Activated CD4-positive, CD25-positive, alpha-beta regulatory T cell treated with anti-CD3 and anti-CD28 coated beads, Interleukin-2, amount 50 U/mL, for 72 hours (primary cell): ENCODE measurements at places on chromosomes 7 and 10.

GRCh38 chr10:107474650-107475049 lies 310.1 kb upstream of the SORCS1 start:
- no peak for DNase-seq

DNA sequence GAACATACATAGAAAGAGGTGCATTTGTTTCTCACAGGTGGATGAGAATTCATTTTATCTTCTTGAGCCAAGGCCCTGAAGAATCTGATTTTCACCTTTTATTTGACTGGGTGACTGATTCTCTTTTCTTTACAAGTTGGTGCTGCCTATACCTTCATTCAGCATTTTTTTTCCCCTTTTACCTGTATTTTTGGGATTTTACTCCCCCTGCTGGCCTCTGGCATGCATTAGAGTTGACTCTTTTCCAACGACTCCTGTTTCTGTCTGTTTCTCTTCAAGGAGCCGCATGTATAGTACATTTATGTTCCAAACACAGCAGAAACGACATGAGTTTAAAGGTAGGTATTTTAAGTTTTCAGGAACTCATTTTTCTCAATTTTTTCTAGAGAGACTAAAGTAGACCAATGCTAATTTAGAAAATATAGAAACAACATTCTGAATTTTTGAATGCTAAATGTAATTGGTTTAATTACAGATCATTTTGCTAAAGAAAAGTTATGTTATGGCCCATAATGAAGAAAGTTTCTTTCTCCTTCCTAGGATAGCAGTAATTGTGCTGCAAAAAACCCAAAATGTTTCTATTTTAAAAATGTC lies 149.8 kb upstream of the HDAC9 start:
- no peak for DNase-seq

- no peak for DNase-seq
These were observed 158.0 kb downstream of the HDAC9 start for GRCh38 chr7:18653381-18654155.

DNA sequence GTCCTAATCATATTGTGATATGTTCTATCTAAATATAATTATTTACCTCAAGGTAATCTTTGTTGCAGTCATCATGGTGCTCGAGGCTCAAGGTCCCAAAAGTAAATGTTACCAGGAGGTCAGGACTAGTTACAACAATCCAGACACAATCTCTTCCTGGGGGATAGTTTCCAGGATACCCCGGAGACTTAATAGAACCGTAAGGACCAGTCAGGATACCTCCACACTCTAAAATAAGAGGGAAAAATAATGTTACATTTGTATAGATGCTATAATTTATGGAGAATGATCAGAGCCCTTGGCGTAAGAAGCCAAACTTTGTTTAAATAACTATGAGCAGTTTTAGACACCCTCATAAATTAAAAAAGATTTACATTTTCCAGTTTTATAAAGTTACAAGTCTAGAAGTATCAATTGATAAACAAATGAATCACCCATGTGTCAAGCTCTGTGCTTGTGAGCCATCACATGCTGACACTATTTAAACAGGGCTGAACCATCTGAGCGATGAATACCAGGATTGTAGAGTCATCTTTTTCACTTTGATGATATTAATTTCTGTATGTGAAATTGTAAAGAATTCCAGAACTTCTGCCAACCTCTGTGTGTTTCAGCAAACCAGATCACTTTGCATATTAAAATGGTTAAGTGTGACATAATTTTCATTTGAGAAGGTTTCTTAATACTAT lies 41.3 kb downstream of the CUBN start:
- DNase-seq: no peak

DNA sequence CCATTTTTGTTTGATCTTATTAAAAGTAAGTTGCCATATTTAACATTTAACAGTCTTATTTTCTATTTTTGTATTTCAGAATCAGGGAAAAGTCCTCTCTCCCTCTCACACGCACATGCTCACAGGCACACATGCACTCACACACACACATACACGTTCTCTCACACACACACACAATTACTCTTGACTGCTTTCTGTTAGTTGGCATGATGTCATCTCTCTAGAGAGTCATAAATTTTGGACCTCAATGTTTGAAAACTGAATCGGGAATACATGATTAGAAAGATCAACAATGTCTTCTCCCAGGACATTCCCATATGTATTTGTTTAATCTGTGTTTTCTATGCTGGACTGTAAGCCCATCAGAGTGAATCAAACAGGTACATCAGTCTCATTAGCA lies 165.7 kb upstream of the AHR start:
- DNase-seq: no peak
